Thymus (tissue), 14 donors: ENCODE measurements at places on chromosomes 13 and 19. TPM values are rescaled to one million over a fixed set of nuclear protein-coding genes. Genes with fewer than 3 reads are reported as not detected.
A peak's percentile ranks its signal among the peaks of the same experiment; 100 is the strongest.

DNA sequence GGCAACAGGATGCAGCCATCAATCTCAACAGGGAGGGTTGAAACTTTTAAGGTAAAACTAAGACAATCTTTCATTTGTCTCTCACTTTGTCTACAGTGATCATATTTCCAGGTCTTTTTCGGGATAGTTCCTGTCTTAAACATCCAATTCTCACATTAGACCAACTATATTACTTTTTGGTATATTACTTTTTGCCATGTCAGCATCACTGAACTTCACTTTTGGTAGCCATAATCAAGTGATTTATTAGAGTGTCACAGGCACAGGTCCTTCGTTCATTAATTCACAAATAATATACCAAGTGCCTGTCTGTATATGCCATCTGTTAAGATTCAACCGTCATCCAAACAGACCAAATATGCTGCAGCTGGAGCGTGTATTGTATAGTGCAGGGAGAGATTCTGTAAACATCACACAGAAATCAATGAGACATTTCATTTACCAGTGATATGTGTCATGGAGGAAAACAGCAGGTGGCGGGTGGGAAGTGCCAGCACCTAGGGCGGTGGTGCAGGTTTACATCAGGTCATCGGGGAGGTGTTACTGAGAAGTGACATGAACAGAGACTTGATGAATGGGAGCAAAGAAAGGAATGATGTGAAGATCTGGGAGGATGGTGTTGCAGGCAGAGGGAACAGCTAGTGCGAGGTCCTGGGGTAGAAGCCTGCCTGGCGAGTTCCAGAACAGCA is 24.9 kb downstream of the ARHGEF7 start:
- no peak for DNase-seq

GRCh38 chr13:31556376-31556775 is 182.9 kb upstream of the RXFP2 start:
- no peak for DNase-seq

SELENOV gene
- polyA plus RNA-seq, result not detected

- no peak for DNase-seq
These were observed 31.0 kb upstream of the KATNAL1 start for GRCh38 chr13:30338331-30338851.

DNA sequence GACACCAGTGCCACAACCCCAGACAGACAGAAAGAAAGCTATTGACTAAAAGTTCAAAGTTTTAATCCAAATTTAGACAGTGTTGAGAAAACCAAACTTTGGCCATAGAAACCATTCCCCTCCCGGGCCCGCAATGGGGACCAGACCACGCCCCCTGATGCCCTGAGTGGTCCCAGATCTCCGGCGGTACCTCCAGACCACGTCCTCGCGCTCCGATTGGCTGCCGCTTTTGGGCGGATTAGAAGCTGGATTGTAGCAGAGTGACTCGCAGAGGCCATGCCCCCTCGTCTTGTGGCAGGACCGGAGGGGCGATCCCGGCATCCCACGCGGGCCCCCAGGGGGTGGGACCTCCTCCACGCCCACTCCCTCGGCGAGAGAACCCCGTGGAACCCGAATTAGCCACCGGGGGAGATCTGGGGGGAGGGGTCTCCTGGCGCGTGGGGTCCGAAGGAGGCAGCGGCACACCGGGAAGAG is 797 bp upstream of the HSD17B14 start:
- peak; percentile 59 for DNase-seq

SLC10A2 gene
- polyA plus RNA-seq, result 0.07 TPM

SLC7A9 gene
- polyA plus RNA-seq, result 0.98 TPM

- DNase-seq, result no peak
These were observed 33.6 kb upstream of the FNDC3A start for GRCh38 chr13:48942131-48942530.

RPL36 gene
- polyA plus RNA-seq, result 1,924 TPM

KLK8 gene
- polyA plus RNA-seq, result 11.0 TPM

DNA sequence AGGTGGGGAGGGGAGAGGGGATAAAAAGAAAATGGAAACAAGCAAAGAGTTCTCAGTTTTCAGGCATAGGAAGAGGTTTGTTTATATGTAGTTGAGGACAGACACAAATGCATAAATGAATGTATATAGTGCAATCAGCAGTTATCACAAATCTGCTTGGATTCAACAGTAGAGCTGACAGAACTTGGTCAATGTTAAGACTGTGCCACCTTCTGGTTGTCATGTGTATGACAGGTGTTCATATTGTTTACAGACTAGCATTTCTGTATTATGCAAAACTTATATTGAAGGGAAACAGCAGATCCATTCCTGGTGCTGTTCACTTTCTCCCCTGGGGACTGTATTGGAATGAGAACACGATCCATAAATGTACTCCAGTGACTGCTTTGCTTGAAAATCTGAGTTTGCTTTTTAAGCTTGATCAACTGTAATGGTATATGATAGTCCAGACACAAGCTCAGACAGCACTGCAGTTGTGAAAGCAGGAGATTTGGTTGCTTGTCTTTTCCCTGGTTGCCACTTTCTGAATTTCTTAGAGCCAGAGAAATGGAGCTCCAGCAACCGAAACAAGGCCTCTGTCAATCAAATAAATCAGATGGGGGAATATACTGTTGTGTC is 319.5 kb upstream of the OBI1 start:
- DNase-seq, result peak; percentile 36

HSPB6 gene
- polyA plus RNA-seq, result 18.9 TPM

DNA sequence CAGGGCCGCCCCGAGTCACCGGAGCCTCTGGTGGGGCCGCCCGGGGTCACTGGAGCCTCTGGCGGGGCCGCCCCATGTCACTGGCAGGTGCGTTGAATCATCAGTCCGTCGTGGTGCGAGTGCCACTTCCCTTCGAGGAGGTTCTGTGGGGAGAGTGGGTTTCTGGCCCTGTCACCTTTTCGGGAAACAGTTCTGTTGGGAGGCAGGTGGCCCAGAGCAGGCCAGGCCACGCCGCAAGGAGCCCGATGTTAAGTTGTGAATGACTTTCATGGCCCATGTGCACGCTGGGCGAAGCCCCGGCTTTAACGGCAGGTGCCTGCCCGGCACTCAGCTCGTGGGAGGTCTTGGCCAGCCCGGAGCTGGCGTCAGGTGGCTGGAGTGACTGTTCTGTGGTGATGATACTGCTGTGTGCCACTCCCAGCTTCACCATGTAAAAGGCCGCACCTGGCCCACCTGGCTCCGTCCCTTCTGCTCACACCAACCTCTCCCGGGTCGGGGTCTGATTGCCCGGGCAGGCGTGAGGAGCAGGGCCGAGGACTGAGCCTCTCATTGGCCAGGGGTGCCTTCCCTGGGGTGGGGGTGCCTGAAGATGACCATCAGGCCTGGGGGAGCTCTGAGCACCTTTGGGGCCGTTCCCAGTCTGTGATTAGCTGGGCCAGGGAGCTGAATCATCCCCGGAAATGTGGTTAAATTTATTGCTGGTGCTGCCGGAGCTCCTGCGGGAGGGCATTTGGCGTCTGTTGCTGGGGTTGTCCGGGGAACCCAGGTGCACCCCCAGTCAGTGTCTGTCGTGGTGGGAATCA is 29.2 kb downstream of the CSNK1G2 start:
- no peak for DNase-seq

DNA sequence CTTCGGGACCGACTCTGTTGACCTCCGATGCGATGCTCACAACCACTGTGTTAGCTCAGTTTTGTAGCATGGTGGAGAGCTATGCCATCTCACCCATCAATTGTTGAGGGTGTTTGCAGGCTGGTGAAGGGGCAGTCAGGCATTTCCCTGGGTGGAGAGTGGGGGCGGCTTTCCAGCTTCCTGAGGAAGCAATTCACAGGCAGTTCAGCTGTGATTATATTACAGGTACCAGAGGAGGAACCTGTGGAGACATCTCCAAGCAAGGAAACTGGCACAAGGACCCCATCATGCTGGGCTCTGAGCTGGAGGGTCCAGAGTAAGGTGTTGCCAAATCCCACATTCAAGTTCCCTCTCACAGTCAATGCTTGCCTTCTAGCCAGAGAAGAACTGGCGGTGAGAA is 166.0 kb upstream of the ZNF536 start:
- DNase-seq, result no peak

DNA sequence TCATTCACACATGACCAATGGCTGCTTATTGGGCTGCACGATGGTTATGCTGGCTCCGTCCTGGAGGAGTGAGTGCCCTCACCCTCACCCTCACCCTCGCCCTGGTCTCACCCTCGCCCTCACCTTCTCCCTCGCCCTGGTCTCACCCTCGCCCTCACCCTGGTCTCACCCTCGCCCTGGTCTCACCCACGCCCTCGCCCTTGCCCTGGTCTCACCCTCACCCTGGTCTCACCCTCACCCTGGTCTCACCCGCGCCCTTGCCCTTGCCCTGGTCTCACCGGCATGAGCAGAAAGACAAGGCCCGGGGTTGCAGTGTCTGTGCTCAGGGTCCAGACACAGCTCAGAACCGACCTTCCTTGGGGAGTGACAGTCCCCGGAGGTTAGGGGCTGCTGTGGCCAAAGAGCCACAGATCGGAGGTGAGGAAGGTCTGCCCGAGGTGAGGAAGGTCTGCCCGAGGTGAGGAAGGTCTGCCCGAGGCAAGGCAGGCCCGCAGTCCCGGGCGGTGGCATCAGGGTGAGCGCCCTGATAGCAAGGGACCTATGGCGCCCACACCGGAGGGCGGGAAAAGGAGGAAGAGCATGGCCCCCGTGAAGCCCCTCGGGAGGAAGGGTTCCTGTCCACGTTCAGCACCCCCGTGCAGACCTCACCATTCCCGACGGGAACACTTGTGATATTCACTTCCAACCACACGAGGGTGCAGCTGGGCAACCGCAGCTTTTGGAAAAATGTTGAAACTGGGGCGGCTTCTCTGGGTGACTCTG is 65.6 kb downstream of the MCF2L start:
- DNase-seq, result no peak

CEACAM6 gene
- 6.5 TPM for polyA plus RNA-seq

TICAM1 gene
- polyA plus RNA-seq, result 4.7 TPM

GRCh38 chr13:93411186-93411680 is 184.6 kb downstream of the GPC6 start:
- DNase-seq, result no peak

GRCh38 chr13:44237881-44238421 is 135.7 kb upstream of the SERP2 start:
- no peak for DNase-seq

DNA sequence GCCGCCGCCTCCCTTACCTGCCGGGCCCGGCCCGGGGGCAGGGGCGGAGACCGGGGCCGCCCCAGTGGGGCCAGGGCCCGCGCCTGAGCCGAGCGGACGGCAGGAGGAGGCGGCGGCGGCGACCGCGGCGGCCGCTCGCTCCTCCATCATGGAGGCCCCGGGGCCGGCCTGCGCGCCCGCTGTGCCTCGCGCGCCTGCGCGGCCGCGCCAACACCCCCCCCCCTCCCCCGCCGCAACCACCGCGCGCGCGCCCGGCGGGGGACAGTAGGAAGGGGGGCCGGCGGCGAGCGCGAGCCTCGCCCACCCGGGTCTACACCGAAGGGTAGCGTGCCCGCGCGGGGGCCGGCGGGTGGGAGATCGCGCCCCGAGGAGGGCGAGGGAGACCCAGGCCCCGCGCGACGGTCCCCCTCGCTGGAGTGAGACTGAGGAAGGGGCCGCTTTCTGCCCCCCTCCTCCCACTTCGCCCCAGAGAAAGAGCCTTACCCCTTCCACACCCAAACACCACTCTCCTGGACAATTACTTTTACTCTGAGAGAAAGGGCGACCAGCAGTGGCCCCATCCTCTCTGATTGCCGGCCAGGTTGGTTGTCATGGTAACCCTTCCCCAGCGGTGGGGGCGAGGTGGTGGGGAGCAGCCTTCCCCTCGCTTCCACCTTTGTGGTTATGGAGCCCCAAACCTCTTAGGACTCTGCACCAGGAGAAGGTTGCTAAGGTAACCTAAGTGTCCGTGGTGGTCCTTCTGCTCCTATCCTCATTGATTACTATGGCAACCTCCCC is at the start of gene STRN4:
Gene STRN4 (minus strand): TSS at position 170 of the 777 bp plus-strand sequence. CDS start 20 bp downstream, at position 150.
- peak; percentile 72 for DNase-seq

DNA sequence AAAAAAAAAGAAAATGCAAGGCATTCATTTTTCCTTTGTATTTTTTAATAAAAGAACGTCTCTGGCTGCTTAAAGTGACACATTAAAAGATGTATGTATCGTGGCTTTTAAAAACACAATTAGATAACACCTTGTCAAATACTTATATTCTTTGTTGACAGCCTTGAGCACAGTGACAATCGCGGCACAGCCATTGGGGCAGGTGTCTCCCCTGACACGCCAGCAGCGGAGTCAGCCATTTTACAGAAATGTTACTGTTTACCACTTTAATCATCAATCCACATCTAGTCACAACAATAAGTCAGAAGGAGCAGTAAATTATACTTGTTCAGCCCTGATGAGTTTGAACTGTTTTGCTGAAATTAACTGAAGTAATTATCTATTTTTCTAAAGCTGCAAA is 224.1 kb downstream of the ZNF536 start:
- DNase-seq, result no peak
